ENCODE measurements at places on chromosomes 5 and 9.

GRCh38 chr9:132885720-132886333 is 7.1 kb downstream of the SPACA9 start:
- DNase-seq: no peak

- DNase-seq: peak; percentile 81
Measured at GRCh38 chr5:94422812-94423211, 195.6 kb downstream of the KIAA0825 start.

GRCh38 chr5:167857321-167857720 is 434.1 kb upstream of the WWC1 start:
- DNase-seq: no peak

DNA sequence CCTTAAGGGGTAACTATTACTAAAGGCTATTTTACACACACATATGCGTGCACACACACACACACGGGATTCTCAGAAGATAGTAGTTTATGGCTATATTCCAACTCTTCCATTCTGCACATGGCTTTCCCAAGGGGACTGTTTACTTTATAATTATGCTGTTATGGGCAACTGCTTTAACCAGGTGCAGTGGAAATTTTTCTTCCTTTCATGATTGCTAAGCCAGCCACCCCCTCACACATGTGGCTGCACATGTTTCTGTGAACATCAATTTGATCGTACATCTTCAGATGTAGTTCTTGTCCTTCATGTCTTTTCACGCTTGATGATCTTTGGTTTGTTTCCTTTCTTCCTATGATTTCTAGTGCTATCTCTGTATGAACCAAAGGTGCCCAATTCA is 37.0 kb downstream of the MRPS30 start:
- DNase-seq: no peak

DNA sequence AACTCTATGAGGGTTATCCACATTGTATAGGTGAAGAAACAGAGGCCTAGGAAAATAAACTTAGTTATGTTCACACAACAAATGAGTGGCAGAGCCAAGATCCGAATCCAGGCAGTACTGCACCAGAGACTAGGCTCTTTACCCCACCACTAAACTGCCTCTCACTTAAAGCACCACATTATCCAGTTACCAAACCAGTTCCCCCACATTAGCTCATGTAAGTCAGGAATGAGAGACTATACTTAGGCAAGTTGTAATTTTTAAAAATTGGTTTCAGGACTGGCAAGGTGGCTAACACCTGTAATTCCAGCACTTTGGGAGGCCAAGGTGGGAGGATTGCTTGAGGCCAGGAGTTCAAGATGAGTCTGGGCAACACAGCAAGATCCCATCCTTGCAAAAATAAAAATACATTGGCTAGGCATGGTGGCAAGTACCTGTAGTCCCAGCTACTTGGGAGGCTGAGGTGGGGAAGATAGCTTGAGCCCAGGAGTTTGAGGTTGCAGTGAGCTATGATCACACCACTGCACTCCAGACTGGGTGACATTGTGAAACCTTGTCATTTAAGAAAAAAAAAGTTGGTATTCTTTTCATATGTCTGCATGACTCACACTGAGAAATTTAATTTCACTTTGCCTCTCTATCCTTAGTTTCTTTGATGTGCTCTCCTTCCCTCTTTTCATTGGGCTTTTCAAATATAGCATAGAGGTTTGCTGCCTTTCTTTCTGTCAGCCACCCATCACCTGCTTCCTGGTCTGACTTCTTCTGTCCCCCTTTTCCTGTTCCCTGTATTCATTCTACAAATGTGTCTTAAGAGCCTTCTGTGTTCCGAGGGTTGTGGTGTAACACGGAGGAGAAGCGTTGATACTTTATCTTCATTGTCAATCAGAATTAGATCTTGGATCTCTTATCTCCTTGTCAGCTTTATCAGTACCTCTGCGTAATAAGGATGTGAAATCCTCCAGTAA is 64.7 kb downstream of the ERMP1 start:
- no peak for DNase-seq

- DNase-seq: no peak
Measured at GRCh38 chr9:132456241-132456640, 46.2 kb downstream of the CFAP77 start.

DNA sequence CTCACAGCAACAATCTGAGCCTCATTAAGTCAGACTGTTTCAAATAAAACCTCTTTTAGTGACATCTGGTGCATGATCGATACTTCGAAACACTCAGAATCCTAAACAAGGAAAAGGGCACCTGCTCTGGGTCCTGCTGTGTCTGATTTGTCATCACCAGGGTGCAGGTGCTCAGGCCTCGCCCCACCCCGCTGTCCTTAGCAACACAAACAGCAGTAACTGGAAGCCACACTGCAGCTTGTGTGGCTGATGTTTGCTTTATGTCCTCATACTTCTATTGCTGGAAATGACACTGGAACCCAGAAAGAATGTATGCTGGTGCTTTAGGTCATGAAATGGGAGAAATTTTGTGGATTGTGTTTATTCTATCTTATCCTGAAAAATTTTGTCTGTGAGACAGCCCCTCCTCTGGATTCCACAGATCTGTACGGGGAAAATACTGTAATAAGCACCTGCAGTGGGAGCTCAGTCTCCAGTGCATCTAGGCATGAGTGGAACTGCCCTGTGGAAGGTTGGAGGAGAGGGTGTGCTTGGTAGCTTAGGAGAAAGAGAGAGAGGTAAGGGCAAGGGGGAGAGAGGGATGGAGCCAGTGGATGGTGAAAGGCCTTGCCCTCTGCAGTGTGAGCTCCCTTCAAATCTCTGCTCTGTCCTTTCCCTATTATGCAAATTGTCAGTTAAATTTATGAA is 284.2 kb downstream of the SMARCA2 start:
- no peak for DNase-seq

GRCh38 chr5:71537687-71538086 is 49.5 kb upstream of the MCCC2 start:
- DNase-seq: no peak

DNA sequence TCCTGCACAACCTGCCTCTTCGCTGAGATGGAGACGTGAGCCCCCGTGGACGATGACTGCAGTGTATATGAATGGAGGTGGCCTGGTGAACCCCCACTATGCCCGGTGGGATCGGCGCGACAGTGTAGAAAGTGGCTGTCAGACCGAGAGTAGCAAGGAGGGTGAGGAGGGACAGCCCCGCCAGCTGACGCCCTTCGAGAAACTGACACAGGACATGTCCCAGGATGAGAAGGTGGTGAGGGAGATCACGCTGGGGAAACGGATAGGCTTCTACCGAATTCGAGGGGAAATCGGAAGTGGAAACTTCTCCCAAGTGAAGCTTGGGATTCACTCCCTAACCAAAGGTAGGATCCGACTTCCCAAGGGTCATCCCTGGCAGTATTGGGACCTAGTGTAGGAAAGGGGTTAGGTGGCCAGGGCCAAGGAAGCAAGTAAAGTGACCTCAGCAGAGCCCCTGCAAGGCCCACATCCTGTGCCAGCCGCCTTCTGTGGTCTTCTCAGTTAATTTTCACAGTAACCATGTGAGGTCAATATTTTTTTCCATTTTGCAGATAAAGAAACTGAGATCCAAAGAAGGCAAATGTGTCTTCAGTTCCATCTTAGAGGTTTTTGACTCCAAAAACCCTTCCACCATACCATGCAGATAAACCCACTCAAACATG is 53.8 kb downstream of the NIM1K start:
- no peak for DNase-seq

DNA sequence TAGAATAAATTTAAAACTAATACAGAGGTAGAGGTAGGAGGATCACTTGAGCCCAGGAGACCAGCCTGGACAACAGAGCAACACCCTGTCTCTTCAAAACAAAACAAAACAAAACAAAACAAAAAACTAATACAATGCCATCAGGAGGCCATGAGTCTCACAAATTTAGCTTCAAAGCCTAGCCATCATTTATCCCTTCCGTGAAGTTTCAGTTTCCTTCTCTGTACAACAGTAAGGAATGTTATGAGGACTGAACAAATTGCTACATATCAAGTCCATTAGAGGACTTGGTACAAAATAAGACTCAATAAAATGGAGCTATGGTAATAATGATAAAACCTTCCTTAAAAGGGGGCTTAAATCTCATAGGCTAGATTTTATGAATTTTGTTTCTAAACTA is 60.8 kb downstream of the MAPKAP1 start:
- DNase-seq: no peak

DNA sequence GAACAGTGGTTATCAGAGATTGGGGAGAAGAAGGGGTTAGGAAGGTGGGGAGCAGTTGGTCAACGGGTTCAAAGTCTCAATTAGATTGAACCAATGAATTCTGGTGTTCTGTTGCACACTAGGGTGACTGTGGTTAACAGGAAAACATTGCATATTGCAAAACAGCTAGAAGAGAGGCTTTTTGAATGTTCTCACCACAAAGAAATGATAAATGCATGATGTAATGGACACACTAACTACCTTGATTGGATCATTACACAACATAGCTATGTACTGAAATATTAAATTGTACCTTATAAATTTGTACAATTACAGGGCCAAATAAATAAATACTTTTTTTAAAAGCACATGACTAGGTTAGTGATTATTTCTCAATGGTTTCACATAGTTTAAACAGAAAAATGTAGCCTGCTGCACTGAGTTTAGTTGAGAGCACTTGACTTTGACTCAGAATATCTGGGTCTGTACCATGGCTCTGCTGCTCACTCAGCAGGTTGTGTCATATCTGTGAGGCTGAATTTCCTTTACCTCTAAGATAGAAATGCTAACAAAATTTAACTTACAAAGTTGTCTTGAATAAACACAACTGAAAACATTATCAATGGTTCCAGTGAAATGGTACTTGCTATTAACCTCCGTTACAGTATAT is 30.4 kb downstream of the NUDT12 start:
- DNase-seq: peak; percentile 1

DNA sequence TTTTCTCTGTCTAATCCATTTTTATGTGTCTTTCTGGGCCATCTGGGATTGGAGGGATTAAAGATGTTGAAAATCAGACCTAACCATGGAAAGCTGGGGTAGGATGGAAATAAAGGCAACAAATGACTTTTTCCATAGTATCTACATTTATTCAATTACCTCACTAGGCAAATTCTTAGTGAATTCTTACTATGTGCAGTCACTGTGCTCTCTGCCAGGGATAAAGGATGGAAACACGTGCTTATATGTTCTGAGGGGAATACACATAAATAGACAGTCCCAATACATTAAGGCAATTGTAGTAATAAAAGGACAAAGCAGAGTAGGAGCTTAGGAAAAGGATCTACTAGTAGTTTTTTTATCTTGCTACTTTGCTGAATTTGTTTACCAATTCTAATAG is 214.2 kb downstream of the PRR16 start:
- peak; percentile 61 for DNase-seq

DNA sequence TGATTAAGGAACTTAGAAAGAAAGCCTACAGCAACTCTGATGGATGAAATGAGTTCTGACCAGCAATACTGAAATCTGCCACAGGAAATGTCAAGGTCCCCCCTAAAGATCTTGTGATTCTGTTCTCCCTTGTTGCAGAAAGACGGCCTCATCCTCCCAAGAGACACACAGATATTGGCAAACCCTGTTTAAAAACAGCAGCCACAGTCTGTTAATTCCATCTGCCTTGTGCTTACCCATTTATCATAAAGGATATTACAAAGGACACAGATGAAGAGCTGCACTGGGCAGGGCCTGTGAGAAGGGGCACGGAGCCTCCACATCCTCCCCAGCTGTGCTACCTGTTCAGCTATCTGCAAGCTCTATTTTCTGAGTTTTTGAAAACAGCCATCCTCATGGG is 15.2 kb downstream of the RAPGEF1 start:
- DNase-seq: no peak

DNA sequence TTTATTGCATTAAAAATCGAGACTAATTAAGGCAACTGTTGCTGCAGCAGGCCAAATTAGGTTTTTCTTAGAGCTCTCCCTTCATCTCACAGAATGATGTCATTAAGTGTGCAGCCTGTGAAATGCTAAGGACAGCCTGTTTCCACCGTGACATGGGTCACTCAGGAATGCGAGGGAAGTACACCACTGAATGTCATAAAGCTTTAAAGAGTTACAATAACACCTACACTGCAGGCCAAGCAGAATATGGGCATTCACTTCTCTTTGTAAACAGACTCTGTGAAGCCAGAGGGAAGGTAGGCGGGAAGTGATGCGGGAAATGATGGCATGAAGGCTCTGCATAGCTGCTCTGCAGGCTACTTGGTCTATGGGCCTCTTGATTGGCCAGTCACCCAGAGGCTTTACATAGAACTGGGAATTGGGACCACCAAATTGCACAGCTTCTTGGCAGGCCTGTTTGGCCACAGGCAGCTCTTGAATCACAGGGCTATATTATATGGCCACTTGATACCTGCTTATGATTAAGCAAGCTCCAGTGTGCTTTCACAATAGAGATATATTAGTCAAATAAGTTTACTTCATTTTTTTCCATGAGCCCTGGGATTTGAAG is 28.4 kb upstream of the AOPEP start:
- peak; percentile 63 for DNase-seq

- DNase-seq: no peak
Measured at GRCh38 chr9:128321879-128322403, 306 bp downstream of the TRUB2 start.

GRCh38 chr5:171397190-171397589 is 9.5 kb downstream of the NPM1 start:
- DNase-seq: no peak

DNA sequence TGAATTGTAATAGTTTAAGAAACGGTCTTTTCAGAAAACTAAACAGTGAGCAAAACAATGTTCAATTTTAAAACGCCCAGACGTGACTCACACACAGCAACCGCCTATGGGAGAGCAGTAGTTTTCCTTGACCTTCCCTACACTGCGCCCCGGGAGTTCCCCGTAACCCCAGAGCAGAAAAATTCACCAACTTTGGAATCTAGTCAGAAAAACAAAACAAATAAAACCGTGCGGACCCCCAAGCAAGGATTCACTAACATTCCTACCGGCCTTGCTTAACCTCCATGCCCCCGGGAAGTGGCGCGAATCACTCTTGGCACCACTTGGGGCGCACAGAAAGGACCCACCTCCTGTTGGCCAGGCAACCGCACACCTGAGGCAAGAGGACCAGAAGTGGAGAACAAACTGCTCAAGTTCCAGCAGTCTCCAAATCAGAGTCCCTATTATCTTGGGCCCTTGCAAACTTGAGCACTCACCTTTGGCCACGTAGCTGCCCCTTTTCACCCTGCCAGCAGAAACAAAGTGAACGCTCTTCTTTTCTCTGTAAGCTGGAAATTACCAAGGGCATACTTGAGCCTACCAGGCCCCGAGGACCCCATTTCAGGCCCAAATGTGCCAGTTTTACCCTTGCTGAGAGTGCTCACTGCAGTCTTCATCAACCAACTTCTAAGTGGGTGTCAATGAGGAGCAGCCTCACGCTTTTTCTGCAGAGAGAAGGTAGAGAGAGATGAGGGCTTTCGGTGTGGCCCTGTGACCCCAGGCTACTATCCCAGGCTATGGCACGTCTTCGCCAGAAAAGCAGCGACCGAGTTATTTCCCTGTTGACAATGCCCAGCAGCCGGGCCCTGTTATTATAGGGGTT is 189.7 kb downstream of the MEF2C start:
- no peak for DNase-seq

GRCh38 chr9:71812385-71812784 is 44.1 kb upstream of the CEMIP2 start:
- no peak for DNase-seq

Measured in astrocyte (in vitro differentiated cells and primary cell).